CD14-positive monocyte (primary cell): ENCODE measurements at places on chromosomes 5 and 9. TPM values are rescaled to one million over a fixed set of nuclear protein-coding genes. Genes with fewer than 3 reads are reported as not detected.

GRCh38 chr9:93894691-93895079 is 60.5 kb downstream of the BARX1 start:
- no peak for DNase-seq

DNA sequence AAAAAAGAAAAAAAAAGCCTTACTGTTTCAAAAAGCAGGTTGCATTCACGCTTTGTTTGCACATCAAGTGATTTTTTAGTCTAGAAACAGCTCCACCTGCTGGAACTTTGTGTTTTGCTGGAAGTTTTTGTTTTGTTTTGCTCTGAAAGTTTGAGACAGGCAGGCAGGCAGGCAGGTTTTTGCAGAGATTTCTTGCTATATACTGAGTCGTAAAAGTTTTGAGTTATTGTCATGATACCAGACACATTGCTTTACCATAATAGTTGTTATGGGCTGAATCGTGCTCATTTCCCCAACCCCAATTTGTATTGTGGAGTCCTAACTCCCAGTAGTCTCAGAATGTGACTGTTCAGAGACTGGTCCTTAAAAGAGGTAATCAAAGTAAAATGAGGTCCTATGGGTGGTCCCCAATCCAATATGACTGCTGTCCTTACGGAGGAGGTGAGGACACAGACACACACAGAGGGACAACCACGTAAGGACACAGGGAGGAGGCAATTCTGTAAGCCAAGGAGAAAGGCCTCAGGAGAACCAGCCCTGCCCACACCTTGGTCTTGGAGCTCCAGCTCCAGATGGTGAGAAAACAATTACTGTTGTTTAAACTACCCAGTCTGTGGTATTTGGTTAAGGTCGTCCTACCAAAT is 20.9 kb downstream of the OR2Y1 start:
- DNase-seq, result no peak

GRCh38 chr9:37747271-37747753 is 6.3 kb upstream of the TRMT10B start:
- DNase-seq, result peak; percentile 48

DNA sequence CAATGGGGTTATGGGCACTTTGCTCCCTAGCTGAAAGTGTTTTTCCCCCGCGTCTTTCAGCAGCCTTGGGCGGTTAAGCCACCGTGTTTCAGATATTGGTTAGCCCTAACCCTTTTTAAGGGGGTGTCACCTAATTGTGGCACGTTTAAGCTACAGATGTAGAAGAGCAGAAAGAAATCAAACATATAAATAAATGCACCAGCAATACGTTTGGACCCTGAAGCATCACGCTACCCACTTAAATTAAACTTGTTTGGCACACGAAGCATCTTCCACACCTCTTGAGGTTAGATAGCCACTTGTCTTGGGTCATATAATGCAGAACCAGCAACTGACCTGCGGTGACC is 768 bp downstream of the YTHDC2 start:
- DNase-seq, result no peak

DNA sequence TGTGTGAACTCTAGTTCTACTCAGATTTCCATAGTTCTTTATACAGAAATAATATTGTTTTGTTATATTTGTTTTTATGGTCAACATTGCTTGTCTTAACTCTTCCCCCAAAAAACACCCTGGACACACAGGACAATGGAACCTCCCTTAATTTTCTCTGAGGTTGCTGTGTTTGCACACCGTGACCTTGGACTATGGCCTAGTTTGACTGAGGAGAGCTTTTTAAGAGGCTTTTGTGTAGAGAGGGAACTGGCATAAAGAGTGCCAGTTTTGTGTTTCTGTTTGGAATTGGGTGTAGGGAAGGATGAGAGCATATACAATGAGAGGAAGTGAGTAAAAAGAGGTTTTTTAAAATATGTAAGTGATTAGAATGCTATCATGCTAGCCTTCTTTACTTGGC is 101.1 kb upstream of the MEF2C start:
- DNase-seq, result no peak

DNA sequence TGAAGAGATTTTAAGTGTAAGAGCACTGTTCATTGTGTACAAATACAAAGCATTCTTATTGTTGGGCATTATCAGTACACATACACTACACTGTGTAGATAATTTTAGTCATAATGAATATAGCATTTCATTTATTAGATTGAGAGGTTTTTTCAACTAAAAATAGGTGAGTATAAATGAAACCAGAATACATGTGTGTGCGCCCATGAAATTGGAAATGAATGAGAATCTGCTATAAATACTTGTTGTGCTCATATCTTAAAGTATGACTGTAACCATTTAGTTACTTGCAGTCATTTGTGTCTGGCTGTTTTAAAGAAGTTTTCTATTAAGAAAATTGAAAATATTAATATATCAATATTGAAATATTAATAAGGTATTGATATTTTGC is 189.0 kb upstream of the MEF2C start:
- DNase-seq, result no peak

DNA sequence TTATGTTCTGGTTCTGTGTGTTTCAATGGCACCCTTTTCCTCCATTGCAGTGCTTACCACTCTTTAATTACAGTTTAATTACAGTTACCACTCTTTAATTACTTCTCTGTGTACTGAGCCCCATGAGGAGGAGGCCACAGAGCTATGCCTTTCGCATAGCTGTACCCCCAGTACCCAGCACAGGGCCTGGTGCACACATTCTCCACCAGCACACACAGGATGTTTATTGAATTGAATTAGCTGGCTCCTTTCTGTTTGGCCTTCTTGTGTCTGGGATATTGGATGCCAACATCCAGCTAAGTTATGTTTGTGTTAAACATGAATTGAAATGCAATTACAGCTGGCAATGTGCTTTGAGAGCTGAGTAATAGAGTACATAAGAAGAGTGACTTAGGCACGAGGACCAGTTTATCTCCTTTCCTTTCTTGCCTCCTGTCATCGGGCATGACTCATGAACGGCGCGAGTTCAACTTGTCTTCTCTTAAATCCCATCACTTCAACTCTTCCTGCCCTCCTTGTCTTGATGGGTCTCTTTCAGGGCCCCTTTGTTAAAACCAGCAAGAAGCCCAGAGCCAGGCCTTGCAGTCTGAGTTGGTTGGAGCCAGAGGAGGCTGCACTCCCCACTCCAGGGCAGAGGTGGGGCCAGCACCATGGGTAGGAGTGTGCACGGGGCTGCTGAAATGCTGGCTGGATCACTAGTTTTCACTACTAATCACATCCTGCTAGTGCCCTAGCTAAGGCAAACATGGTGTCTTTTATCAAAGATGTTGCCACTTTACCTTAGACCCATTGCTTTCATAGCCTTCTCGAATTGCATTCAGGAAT is 37.4 kb downstream of the MVB12B start:
- no peak for DNase-seq

- DNase-seq, result no peak
Measured at GRCh38 chr9:37905776-37906175, 1.8 kb upstream of the SLC25A51 start.

DNA sequence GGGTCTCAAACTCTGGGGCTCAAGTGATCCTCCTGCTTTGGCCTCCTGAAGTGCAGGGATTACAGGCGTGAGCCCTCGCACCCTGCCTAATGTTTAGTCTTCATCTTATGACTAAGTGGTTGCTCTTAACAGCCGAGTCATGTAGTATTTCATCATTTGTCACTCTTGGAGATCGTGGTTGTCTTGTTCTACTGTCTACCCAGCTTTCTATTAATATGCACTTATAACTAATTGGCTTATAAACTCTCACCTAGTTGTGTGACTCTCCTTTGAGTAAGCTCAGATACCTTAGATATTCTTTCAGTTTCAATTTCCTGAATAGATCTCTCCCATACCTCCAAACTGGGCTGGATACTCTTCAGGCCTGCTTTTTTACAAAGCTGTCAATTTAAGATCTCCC is 19.9 kb downstream of the SLC44A1 start:
- DNase-seq, result peak; percentile 36

DNA sequence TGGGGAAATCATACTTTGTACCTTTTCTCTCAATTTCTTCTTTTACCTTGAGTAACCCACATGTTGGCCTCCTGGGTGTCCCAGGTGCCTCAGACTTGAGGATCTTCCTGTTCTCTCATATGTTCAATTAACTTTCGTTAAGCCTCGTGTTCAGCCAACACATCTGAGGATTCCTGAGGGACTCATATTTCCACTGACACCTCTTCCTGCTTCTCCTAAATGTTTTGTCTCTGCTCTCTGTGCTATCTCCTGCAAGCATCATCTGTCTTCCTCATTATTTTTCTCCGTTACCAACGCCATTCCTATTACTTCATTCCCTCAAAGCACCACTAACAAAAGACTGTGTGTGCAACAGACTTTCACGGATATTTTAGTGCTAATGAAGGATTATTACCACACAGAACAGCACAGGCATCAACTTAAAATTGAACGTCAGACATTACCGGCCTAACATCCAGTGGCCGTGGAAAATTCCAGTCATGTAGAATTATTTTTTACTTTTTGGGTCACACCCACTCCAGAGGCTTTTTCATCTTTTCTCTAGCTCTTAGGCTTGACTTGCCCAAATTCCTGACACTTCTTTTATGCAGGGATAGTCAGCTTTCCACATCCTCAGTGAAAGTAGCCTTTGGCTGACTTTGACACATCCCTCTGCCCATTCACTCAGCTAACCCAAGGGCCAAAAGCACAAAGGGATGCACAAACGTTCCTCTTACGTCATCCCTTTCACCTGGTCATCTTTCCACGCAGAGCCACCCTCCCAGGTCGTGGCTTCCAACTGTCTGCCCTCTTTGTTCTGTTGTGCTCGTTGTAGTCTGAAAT is 46.0 kb upstream of the OSMR start:
- DNase-seq, result no peak

- DNase-seq, result no peak
Measured at GRCh38 chr5:148314187-148314586, 2.0 kb downstream of the SPINK7 start.

DNA sequence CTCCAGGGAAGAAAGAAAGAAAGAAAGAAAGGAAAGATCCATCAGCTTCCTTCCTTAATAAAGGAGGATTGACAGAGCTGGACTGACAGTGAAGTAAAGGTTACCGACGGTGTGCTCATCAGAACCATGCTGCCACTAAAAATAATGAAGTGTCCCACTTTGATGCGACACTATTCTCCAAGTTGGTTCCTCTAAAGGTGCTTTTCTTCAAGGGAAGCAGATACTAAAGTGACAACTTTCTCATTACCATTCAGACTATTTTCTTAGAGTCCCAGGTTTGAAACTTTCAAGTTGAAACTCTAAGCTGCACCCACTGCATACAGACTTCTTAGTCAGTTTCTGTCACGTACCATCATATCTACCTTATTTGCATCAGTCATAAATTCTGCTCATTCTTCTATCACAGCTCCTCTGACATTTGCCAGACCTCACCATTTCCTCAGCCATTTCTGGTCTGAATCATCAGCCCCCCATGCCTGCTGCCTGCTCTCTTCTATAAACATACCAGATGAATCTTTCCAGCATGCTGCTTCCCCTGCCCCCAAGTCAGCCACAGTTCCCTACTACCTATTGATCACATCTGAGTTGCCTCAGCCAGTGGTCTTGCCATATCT is 177.6 kb downstream of the DEPDC1B start:
- no peak for DNase-seq

- no peak for DNase-seq
Measured at GRCh38 chr9:108972626-108973209, 38.5 kb downstream of the ABITRAM start.

- DNase-seq, result no peak
Measured at GRCh38 chr9:120514405-120514804, 65.6 kb downstream of the CDK5RAP2 start.

GRCh38 chr5:131169810-131170539 is 769 bp upstream of the LYRM7 start:
- no peak for DNase-seq

- peak; percentile 3 for DNase-seq
Measured at GRCh38 chr9:36037549-36038122, 923 bp downstream of the RECK start.

DNA sequence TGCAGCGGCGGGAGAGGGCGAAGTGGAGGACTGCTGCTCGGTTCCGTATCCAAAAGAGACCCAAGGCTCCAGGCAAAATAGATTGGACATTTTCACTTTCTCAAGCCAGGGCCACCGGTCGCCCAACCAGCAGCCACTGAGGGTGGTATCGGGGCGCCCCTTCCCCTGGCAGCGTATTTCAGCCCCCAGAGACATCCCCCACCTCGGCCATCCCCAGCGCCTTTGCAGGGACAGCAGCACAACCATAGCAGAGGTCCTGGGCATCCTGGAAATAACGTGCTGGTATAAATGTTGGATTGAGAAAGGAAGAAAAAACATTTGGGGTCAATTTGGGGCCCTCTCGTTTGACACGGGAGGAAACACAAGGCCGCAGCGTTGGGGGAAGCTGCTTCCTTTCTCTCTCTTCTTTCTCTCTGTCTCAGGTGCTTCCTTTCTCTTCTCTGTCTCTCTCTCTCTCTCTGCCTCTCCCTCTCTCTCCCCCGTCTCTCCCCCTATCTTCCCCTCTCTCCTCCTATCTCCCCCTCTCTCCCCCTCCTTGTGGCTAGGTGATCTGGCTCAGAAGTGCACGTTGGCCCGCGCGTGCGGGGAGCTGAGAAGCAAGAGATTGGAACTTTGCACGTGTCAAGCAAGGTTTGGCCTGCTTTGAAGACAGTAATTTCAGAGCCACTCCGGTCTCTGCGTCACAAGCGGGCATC is 624 bp upstream of the RETREG1 start:
- DNase-seq, result no peak

GRCh38 chr5:177111720-177112394 is 21.7 kb upstream of the NSD1 start:
- peak; percentile 34 for DNase-seq

- no peak for DNase-seq
Measured at GRCh38 chr9:8437876-8438275, 638.3 kb upstream of the DMAC1 start.

DNA sequence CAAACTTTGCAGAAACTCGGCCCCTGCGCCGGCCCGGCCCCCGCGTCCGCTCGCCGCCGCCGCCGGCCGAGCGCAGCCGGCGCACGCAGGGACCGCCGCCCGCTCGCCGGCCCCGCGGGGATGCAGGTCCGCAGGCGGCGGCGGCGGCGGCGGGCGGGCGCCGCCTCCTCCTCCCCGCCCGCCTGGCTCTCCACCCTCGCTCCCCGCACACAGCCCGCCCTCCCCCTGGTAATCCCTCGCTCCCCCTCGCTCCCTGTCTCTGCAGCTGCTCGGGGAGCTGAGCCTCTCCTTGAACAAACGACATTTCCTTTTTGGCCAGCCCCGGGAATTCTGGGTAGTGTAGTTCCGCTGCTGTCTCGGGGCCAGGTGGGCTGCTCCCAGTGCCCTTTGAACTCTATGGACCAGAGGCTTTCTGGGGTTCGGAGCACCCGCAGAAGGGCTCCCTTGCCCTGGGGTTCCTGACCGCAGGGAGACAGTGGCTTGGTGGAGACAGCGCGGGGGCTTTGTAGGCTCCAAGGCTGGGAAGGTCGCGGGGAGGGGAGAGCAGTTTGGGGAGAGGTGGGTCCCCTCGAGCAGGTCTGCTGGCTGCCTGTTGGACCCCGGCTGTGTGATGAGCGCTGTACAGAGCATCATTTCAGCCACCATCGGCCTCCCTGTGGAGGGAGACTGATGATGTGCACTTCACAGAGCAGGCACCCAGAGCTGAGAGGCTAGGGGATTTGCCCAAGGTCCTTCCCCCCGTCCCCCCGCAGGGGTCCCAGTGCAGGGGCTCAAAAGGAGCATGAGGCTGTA is 1.8 kb upstream of the FAM78A start:
- DNase-seq, result peak; percentile 67

Gene COQ4
- polyA plus RNA-seq, result 20.4 TPM

Gene ACER2
- polyA plus RNA-seq, result not detected

Gene KCNT1
- polyA plus RNA-seq, result not detected in 2 replicates

Gene TOR4A
- 17.6 and 24.9 TPM in 2 replicates for polyA plus RNA-seq

Gene C9orf50
- polyA plus RNA-seq, result not detected

Gene FAM120AOS
- polyA plus RNA-seq, result 27.0 and 33.2 TPM in 2 replicates

Gene PCDHB5
- not detected for polyA plus RNA-seq

Gene PCDHB2
- not detected for polyA plus RNA-seq

Gene PRSS3
- not detected in 2 replicates for polyA plus RNA-seq

Gene CD72
- polyA plus RNA-seq, result 1.6 TPM

Gene FOXD4
- not detected for polyA plus RNA-seq
